ENCODE measurements at places on chromosomes 12 and 14.
A peak's percentile ranks its signal among the peaks of the same experiment; 100 is the strongest.

DNA sequence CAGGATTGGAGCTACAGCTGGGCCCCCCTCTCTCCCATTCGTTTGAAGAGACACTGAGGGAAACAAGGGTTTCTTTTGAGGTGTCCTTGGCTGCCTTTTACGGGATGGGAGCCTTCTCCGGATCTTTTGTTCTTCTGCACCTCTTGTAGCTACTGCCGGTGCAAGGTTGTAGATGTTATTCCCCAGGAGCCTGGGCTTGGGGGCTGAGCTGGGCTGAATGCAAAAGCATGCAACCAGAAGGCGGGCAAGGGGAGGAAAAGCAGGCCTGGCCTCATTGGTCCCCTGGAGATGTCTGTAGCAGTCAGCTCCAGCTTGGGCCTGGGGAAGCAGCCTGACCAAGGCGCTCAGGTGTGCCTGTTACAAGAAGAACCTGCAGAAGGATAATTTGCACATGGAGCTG, 110.3 kb downstream of the GCH1 start:
- no peak for DNase-seq

GRCh38 chr12:55955800-55956508, 9.9 kb downstream of the PMEL start:
- peak; percentile 14 for DNase-seq

DNA sequence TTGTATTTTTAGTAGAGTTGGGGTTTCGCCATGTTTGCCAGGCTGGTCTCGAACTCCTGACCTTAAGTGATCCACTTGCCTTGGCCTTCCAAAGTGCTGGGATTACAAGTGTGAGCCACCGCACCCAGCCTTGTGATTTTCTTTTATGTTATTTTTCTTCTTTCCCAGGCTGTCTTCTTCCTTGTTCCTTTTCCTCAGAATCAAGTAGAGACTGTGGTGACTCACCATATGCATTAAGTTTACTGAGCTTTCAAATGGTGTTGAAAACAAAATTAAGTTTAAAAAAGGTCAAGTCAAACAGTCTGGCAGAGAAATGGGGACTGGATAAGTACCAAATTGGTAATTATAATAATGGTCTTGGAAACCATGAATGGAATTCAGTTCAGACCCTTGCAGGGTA, 5.7 kb downstream of the ARPC3 start:
- DNase-seq = no peak

GRCh38 chr12:12548713-12549112, 13.9 kb downstream of the DUSP16 start:
- no peak for DNase-seq

DNA sequence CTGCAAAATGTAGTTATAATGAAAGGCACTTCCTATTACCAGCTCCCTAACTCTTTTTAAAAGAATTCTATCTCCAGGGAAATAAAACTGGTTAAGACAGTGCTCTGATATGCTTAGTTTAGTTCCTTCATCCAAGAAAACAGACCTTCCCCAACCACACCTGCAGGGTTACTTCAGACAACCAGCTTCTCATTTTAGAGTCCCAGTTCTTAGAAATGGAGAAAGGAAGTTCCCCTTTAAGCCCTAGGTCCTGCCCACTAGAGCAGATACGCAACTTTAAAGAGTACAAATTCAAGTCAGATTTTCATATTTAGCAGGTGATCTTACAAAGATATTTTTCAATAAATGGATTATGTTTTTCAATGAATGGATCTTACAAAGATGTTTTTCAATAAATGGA, 4.4 kb upstream of the WSB2 start:
- no peak for DNase-seq

DNA sequence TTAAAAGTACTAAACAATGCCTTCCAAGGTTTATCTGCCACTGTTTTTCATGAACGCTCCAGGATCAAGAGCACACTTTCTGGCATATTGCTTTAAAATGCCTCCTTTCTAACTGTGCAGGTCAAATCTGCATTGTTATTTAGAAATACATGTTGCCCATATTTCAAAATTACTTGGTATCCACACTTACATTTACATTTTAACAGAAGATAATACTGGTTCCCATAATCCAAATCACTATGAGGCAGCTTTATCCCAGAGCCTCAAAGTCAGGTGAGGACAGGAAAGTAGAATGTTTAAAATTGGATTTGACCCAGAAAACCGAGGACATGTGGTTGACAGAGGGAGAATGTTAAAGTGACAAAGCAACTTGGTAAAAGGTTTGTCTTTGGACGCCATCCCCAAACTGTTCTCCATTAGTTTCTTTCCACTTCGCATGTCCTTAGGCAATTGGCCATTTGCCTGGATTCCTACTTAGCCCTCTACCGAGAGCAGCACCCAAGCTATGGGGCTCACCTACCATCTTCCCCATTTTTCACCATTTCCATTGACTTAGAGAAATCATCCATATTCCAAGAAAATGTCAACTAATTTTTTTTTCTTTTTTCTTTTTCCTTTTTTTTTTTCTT, 353.0 kb downstream of the PAWR start:
- no peak for DNase-seq

DNA sequence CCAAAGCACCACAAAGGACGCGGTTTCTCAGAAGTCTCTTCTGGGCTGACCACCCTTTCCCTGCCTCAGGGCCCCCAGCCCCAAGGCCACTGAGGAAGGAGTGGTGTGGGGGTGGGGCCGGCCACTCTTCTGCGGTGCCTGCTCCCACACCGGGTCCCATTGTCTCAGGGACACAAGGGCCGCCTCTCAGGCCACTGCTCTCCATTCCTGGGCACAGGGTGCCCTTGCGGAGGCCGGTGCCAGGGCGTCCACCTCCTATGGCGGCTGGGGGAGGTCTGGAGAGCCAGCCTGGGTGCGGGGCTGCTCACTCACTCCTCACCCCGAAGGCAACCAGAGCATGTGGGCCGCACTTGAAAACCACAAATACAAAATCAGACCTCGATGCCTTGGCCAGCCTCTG, 44.1 kb downstream of the PRIMA1 start:
- no peak for DNase-seq

- DNase-seq = no peak
These were observed 62.2 kb downstream of the PRMT8 start for GRCh38 chr12:3553221-3553620.

Measured in NCI-H526 (cell line).